NCI-H748 treated with DMSO at 0.1 percent for 48 hours (cell line): ENCODE measurements at places on chromosomes 11 and 22.

- no peak for DNase-seq
Measured at GRCh38 chr11:27701355-27702105, 1.3 kb upstream of the BDNF start.

DNA sequence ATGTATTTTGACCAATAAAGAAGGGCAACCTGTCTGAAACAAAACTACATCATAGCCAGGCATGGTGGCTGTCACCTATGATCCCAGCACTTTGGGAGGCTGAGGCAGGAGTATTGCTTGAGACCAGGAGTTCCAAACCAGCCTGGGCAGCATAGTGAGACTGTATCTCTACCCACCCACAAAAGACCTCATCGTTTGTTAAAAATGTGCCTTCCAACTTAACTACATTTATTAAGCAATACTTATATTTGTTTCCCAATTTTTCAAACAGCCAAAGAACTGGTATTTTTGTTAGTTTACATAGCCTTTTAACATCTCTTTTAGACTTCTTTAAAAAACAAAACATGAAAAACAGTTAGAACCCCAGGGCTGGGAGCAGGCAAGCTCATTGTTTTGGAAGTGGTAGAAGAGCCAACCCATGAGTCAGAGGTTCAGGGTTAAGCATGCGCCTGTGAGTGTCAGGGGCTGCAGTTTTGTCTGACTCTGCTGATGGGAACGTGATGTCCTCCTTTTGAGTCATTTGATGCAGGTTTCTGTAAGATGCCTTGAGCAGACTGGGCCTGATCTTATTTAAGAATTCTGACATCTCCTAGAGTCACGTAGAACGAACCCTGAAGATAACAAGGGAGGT lies 53.9 kb upstream of the CRTAM start:
- no peak for DNase-seq

GRCh38 chr11:28517621-28518020 lies 409.4 kb downstream of the METTL15 start:
- no peak for DNase-seq

- no peak for DNase-seq
Measured at GRCh38 chr11:12269104-12269441, 108.3 kb upstream of the PARVA start.

GRCh38 chr11:114256176-114256966 lies 39.8 kb upstream of the NNMT start:
- DNase-seq: no peak

DNA sequence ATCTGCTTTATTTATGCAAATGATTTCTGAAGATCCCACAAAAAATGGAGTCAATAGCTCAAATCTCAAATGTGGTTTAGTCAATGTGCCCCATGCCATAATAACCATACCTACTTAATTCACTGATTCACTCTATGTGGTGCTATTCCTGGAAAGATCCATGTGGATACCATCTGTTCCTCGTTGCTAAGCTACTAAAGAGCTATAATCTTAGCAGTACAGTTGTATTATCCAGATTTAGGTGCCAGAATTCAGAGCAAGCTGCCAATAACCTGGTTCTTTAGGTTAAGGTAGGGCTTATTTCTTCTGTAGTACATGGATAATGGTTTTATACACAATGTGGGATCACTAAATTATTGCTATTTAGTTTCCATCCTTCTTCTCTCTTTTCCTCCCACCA lies 974.7 kb upstream of the CCDC90B start:
- DNase-seq: no peak

- DNase-seq: no peak
Measured at GRCh38 chr11:8336356-8337129, 72.9 kb upstream of the LMO1 start.

- no peak for DNase-seq
Measured at GRCh38 chr22:22784249-22785039, 103.2 kb upstream of the IGLL5 start.

DNA sequence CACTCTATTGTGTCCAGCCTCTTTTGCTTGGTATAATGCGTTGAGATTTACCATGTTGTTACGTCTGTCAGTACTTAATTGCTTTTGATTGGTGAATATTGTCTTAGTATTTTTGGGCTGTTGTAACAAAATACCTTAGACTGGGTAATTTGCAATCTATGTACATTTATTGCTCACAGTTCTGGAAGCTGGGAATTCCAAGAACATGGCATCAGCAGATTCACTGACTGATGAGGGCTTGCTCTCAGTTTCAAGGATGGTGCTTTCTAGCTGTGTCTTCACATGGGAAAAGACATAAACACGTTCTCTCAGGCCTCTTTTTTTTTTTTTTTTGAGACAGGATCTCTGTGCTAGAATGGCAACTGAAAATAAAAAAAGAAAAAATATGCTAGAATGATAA lies 46.7 kb upstream of the INCENP start:
- DNase-seq: no peak

DNA sequence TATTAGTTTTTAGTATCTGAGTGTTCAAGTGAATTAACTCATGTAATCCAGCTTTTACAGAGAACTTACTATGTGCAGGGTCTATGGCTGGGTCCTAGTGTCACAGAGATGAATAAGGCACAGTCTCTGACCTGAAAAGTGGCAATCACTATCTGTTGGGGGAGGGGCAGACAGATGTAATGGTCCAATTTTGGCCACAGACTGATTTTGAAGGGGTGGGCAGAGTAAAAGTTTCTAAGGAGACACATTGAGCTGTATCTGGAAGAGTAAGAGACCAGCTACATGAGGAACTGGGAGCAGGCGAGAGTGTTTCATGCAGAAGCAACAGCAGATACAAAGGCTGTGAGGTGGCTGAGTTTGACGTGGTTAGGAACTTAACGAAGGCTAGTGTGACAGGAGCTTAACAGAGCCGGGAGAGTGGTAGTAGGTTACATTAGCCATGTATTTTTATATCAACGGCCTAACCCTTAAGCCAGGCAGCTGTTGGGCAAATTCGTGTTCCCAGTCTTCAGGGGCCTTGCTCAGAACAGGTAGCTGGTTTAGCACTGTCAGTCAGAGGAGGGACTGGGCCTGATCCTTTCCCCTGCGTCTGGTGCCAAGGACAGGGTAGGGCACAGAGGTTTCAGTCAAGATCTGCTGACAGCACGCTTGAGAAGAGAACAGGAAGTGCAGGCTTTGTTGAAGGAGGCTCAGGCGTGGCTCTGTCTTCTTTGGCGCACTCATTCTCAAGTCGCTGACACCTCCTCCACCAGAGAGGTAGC lies 1.4 kb upstream of the STIM1 start:
- DNase-seq: no peak

GRCh38 chr11:88340366-88340935 lies 2.9 kb upstream of the CTSC start:
- DNase-seq: no peak

DNA sequence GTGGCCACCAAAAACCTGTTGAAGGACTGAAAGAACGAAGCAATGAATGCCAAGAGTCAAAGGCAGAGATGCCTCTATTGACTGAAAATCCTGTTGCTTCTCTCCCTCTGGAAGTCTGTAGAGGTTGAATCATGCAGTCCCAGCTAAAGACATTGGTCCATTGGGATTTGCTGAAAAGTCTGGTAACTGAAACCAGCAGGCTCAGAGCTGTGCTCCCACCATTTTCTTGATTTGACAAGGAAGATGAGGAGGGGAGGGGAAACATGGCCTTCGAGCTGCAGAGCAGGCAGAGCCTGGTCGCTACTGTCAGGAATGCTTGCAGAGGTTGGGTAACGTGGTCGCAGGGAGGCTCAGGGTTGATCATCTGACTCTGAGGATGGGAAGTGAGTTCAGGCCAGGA lies 72.8 kb upstream of the CSNK2A3 start:
- DNase-seq: no peak

DNA sequence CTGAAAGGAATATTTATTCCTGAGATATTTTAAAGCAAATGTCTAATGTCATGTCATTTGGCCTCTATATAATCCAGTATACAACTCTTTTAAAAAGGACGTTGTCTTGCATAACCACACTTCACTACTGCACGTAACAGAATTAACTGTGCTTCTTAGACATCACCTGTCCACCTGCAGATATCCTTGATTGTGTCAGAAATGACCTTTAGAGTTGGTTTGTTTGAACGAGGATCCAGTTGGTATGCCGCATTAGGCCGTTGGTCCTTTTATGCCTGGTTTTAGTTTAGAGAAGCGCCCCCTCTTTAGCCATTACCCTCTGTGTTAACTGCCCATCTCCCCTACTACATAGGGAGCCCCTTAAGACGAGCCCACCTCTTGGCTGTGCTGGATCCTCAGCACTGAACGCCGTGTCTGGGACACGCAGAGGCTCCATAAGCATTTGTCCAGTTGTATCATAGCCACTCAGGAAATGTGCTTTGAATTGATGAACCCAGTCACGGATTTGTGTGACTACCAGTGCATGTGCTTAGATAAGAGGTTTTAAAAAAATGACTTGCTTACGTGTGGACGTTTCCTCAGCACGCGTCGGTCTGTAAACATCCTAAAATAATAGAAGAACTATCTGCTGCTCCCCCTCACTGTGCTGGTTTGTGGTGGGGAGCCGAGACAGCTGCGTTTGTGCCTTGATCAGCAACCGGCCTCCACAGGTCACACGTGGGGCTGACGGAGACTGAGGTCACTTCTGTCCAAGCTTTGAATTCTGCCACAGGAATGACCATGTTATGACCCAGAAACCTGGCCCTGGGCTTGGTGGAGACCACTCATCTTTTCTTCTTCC lies 4.0 kb downstream of the MICAL2 start:
- no peak for DNase-seq

- DNase-seq: no peak
Measured at GRCh38 chr22:46318576-46318975, 16.9 kb upstream of the TRMU start.

DNA sequence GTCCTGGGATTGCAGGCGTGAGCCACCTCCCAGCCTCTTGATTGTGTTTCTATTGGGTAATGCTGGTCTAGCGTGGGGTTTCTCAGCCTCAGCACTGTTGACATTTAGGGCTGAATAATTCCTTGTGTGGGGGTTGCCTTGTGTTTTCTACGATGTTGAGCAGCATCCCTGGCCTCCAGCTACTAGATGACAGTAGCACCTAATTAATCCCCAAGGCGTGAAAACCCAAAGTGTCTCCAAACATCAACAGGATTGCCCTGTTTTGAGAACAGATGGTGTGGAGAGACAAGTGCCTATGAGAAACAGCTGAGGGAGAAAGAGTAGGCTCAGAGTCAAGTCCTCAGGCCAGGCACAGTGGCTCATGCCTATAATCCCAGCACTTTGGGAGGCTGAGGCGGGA lies 67.2 kb downstream of the SGSM1 start:
- DNase-seq: no peak

- DNase-seq: no peak
Measured at GRCh38 chr11:45713573-45713972, 48.2 kb upstream of the CHST1 start.

- no peak for DNase-seq
Measured at GRCh38 chr22:46202897-46203600, 47.0 kb downstream of the CDPF1 start.

GRCh38 chr11:32253706-32254105 lies 162.8 kb downstream of the RCN1 start:
- no peak for DNase-seq

- DNase-seq: no peak
Measured at GRCh38 chr11:2406878-2407410, 6.4 kb downstream of the TSSC4 start.

DNA sequence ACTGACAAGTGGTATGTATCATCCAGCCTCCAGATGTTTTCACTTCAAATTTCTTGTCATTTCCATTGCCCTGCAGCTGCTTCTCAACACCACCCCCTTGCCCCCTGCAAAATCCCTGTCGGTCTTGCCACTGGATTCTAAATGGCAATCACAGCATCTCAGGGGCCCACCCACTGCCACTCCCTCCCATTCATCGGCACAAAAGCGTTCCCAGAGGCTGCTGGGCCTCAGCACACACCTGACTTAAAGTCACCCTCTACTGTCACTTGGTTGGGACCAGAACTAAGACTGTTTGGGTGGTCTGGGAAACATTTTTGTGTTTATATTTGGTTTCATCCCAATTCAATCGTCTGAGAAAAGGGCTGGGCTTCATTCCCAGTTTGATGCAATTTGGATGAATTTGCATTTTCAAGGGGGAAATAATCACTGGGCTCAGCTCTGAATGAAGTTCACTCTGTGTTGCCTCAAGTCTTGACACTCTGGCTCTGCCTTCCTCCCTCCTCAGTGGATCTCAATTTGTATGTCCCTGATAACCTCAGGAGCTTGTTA lies 27.1 kb downstream of the SYT13 start:
- no peak for DNase-seq

DNA sequence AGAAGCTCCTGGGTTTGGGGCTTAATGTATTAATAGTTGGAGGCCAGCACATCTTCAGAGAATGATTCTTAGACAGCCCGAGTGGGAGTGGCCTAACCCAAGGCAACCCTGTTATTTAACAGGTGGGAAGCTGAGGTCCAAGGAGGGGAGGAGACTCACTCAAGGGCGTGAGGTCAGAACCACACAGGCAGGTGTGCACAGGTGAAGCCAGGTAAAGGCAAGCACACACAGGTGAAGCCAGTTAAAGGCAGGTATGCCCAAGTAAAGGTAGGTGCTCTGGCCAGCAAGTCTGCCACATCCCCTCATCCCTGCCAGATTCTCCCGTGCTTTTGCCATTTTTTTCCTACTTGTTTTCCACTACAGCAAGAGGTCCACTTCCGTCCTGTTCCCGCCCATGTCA lies 2.9 kb upstream of the SHANK2 start:
- no peak for DNase-seq

DNA sequence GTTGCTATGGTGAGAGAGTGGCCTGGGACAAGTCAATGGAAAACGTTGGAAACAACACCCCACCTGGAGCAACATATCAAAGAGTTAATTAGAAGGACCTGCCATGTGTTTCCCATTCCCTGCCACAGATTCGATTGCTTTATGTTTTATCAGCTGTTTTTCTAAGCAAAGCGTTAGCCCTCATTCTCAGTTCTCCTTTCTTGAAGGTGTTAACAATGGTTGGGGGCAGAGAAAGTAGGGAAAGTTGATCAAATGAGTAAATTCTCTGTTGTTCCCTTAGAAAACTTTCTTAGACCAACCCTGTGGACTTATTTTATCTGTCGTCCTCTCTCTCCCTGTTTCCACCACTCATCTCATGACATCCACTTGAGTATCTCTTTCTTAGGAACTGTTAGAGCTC lies 102.5 kb downstream of the ADAMTS15 start:
- DNase-seq: no peak

DNA sequence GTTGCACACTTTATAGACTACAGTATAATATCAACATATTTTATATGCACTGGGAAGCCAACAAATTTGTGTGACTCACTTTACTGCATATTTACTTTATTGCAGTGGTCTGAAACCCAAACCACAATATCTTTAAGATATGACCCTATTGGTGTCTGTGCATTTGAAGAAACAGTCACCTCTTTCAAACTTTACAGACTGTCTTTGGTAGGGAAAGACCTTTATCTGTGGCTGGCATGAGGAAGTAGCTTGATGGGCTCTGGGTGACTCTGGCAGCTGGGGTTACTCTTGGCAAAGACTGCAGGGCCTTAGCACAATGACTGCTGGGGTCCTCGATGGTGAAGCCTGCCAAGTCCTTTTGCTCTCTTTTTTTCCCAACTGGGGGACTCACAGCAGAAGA lies 21.3 kb upstream of the ABTB2 start:
- no peak for DNase-seq

GRCh38 chr11:107606141-107606540 lies 15.2 kb downstream of the ELMOD1 start:
- no peak for DNase-seq
